ENCODE measurements at places on chromosomes 13 and 19.

DNA sequence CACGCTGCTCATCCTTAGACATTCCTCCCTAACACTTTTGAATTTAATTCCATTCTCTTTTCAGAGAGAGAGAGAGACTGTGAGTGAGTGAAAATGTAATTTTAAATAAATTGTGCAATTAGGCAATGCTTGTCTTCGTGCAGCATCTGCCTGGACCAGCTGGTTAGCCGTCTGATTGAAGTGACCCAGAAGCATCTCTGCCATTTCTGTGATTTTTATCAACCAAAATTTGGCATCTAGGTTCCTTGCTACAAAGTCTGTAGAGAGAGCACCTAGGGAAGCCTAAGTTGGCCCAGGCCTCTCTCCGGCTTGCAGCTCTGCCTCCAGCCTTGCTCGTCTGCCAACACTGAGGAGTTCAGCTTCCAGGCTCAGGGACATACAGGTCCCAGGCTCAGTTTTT is 138.6 kb upstream of the GPR12 start:
- DNase-seq, result no peak

DNA sequence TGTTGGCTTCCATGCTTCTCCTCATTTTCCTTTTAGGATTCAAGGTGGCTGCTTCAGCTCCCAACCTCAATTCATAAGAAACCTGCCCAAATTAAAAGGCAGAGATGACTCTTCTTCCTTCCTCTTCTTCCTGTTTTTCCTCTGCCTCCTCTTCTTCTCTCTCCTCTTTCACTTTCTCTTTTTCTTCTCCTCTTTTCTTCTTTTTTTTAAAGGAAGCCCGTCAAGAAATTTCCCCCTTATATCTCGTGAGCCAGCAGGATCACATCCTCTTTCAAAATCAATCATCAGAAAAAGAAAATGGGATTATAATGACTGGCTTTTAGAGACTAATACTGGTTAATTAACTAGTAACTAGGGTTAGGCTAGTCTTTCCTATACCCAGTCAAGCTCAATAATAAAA is 220.3 kb downstream of the NBEA start:
- DNase-seq, result no peak

- no peak for DNase-seq
These were observed 140.6 kb upstream of the FRY start for GRCh38 chr13:31890946-31891345.

DNA sequence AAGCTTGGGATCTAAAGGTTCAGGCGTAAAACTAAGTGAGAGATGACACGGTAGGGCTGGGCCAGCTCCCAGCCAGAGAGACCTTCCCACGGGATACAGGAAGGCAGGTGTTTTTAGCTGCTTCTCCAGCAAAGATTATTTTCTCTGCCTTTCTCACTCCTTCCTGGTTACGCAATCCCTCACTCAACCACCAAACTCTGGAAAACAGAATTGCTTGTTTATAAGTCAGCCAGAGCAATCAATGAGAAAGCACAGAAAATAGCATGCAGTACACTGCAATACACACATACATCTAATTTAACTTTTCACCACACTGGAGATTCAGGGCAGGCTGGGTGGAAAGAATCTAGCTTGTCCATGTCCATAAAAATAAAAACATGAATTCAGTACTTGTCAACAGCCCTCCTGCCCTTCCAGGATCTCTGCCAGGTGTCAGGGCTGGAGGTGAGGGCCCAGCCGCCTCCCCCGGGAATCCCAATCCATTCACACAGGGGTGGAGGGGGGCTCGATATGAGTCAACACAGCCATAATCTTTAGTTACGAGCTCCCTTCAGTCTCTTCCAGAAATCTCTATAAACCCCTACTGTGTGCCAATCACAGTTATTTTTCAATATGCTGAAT is 12.2 kb downstream of the RHPN2 start:
- DNase-seq, result no peak

- no peak for DNase-seq
These were observed 17.7 kb downstream of the MAG start for GRCh38 chr19:35309481-35310279.

DNA sequence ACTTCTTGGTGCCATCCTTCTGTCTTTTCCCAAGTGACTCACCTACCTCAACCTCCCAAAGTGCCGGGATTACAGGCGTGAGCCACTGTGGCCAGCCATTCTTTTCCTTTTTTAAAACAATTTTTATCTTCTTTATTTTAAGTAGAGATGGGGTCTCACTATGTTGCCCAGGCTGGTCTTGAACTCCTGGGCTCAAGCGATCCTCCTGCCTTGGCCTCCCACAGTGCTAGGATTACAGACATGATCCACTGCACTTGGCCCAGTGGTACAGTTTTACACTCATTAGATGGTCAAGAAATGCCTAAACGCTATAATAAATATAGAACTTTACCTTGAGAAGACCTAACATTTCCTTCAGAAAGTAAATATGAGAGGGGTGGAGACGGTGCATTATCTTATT is 24.5 kb downstream of the GP6 start:
- no peak for DNase-seq

- no peak for DNase-seq
These were observed 172.0 kb downstream of the UQCRFS1 start for GRCh38 chr19:29040951-29041350.

DNA sequence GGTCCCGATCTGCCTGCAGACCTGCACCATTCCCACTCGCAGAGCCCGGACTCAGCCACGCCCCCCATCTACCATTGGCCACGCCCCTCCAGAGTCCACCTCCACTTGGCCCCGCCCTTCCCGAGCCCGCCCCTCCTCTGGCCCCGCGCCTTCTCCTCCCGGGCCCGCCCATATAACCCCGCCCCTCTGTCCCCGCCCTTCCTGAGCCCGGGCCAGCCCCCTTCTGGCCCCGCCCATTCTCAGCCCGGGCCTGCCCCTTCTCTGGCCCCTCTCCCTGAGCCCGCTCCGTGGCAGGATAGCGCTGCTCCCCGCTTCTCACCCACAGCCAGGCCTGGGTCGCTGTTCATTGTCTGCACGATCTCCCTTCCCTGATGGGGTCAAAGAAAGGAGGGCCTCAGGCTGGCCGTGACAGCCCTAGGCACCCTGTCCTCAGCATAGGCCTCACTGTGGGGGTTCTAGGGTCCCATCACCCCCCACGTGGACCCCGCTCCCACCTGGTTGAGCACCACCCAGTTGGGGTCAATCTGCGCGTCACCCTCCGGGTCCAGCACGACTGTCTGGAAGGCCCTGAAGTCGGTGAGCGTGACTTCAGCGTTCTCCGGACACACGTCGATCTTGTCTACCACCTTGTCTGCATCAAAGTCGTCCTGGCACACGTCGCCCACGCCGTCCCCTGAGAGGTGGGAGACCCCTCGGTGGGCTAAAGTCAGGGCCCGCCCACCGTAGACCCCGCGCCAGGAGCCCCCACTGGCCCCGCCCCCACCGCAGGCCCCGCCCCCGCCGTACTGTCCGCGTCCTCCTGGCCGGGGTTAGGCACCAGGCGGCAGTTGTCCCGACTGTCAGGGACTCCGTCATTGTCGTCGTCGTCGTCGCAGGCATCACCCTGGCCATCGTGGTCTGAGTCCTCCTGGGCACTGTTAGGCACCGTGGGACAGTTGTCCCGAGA is 5.7 kb downstream of the COMP start:
- peak; percentile 85 for DNase-seq

DNA sequence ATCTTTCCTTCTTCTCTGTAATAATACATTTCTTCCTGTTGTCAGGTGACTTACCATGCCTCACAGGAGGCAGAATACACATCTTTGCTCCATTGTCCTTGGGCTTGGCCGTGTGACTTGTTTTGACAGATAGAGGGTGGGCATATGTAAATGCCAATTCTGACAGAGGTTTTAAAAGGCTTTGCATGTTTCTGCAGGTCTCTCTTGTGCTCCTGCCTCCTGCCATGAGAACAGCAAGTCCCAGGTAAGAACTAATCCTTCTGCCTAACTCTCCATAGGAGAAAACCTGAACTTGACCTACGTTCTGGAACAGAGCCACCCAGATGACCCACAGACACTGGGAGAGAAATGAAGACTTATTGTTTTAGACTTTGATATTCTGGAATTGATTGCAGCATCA is 88.7 kb upstream of the TNFSF11 start:
- DNase-seq, result no peak

GRCh38 chr19:41098762-41099161 is 10.5 kb downstream of the CYP2A13 start:
- DNase-seq, result no peak

GRCh38 chr13:51613535-51613934 is 29.3 kb downstream of the WDFY2 start:
- no peak for DNase-seq

DNA sequence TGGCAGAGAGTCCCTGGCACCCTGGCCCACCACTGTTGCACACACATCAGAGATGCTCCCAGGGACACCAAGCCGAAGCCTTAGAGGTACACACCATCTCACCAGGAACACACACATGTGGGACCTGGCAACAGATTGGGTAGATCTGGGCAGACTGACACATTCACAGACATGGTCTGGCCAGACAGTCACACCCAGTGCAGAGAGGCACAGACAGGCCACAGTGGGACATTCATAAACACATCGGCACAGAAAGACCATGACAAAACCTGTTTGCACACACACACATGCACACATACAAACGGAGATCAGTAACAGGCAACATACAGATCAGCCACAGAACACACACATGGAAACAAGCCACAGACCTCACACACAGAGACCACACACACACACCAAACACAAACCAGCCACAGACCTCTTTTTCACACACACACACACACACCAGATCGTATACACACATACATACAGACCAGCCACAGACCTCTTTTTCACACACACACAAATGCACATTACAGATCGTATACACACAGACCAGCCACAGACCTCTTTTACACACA is 6.3 kb upstream of the JUNB start:
- no peak for DNase-seq

- no peak for DNase-seq
These were observed 111.0 kb downstream of the FNDC3A start for GRCh38 chr13:49086722-49087121.

DNA sequence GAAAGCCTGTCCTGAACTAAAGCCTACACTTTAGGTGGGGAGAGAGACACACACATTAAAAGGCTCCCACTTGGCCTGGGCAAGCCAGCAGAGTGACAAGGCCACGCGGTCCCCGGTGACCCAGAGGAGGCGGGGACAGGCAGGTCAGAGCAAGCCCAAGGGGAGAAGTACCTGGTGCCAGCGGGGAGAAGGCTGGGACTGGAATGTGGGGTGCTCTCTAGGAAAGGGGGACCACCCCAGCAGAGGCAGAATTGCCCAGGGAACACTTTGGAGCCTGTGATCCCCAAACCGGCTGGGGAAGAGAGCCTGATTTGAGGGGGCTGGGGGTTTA is 82.3 kb downstream of the RAB20 start:
- no peak for DNase-seq

- DNase-seq, result peak; percentile 85
These were observed 7.4 kb downstream of the FGF14 start for GRCh38 chr13:102394158-102395053.

GRCh38 chr19:6773323-6773931 is 919 bp downstream of the VAV1 start:
- no peak for DNase-seq

DNA sequence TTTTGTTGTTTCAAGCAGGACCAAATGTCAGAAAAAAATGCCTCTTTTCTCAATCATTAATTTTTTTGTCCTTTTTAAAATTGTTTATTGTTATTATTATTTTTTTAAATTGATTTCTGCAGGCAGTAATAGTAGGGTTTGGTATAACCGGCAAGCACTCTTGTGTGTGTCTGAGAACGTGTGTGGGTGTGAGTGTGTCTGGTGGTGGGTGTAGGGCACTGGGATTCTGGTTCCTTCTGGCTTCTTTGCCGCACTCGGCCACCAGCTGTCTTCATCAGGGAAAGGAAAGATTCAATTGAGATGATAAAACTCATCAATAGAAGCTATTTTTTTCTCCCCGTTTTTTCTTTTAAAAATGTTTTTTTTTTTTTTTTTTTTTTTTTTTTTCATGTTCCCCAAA is 56.4 kb downstream of the IER2 start:
- DNase-seq, result no peak

DNA sequence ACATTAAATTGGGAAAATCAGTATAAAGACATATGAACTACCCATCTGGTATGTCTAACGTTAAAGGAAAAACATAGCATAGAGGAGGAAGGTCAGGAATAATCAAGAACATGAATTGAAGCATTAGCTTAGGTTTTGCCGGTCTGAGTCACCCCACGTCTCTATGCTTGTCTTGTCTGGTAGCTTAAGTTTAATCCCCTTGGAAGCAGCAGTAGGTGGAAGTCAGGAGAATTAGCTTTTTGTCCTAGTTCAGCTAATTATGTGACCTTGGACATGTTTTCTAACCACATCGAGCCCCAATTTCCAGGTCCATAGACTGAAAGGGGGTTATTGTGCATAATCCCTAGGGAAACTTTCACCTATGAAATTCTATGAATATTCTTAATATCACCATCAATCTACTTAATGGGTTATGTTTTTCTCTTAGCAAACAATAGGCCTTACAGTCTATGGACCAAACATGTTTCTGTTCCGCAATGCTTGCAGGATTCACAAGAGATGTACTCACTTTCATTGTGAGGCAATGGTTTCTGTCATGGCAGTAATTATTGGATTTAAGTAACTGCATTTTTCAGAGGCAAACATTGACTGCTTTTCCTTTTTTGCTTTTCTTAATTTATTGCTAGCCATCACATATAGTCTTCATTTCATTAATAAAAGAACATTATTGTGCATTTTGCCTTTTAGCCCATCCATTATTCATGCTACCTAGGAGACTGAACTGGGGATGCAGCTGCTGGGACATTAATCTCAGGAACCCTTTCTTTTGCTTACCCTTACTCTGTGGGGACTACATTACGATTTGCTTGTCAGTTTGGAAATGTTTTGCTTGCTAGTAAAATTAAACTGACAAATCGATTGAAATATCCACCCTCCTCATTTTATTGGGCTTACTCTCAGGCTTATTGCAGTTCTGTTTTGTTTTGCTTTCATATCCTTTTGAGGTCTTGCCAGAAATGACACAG is 304.8 kb upstream of the MAB21L1 start:
- no peak for DNase-seq

- DNase-seq, result no peak
These were observed 907 bp downstream of the KDELR1 start for GRCh38 chr19:48390188-48391099.

DNA sequence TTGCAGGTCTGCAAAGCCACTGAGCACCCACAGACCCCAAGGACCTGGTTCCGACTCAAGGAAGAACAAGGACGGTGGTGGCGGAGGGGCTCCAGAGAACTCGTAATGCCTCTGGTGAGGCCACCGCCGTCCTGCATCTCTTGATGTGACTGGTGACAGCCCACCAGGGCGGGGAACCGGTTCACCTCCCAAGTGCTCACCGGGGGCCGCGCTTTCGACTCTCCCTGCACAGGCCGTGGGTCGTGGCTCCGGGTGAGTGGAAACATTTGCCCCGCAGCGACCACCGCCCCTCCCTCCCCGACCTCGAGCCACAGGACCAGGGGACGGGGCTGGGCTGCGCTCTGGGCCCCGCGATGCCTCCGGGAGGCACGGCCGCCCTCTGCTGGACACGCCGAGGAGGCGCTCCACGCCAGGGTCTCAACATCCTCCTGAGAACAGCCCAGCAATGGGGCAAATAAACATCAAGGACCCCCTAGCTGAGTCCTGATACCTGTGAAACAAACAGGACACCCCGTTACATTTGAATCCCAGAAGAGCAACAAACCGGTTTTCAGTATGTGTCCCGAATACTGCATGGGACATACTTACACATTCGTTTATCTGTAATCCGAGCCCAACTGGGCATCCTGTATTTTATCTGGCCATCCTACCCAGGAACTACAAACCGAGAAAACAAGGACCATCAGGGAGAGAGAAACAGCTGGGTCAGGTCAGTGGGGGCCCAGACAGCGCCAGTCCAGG is 3.9 kb upstream of the PLPP2 start:
- no peak for DNase-seq

Measured in GM18507 (cell line).